ENCODE measurements at places on chromosomes 3 and 15. TPM values are rescaled to one million over a fixed set of nuclear protein-coding genes. Genes with fewer than 3 reads are reported as not detected.

DNA sequence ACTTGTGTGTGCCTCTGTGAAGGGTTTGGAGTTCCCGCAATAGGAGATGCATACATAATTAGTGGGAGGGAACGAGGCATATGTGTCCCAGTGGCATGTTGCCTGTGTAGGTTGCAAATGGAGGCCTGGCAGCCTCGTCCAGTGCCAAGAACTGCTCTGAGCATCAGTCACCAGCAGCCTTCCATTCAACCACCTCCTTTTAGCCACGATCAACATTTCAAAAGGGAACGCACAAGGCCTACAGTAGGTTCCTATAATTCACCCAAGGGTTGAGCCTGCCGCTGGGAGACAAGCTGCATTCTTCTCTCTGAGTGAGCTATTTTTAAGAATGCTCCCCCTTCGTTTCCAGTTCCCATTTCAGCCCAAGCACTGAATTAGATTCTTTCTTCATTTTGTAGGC lies 78.8 kb upstream of the CTNNB1 start:
- peaks cover 4% of the 10 kb centered on the region for H3K36me3 ChIP-seq
- no peak overlapping the region for H3K4me3 ChIP-seq
- peaks cover 31% of the 10 kb centered on the region for H3K4me1 ChIP-seq
- DNase-seq, result no peak
- no peaks in the 10 kb centered on the region for H3K27me3 ChIP-seq

DNA sequence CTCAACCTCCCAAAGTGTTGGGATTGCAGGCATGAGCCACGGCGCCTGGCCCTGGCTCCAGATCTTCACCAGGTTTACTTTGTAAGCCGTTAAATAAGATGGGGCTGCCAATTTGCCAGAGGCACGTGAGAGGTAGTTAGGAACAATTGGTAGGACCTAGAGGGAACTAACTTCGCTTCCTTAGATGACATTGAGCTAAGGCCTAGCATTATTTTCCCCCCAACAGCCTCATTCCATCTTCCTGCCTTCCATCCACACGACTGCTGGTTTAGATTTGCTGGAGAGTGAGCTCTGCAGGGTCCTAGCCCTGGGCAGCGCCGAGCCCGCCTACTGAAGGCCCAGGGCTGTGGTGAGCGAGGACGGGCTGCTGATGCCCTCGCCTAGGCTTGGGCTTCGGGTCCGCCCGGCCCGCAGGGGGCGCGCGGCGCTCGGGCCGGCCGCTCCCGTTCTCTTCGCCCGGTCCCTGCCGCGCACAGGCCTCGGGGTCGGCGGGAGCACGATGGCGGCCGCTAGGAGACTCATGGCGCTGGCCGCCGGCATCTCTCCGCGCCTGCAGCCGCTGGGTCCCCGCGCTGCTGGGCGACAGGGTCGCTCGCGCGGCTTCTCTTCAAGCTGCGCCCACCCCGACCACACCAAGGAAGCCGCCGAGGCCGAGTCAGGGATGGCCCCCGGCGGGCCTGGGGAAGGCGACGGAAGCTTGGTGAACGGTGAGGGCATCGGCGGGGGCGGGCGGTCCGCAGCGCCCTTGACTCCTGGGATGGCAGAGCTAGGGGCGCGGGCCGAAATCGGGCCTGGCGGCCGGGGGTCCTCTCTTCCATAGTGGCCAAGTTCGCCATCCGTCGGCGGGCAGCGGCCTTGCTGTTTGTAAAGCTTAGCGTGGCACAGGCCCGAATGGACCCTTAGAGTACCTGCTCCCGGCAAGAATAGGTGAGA lies 21.9 kb downstream of the DHX30 start:
- H3K27ac ChIP-seq, result peak overlapping the region; percentile 90
- peaks cover 35% of the 10 kb centered on the region for H3K4me1 ChIP-seq
- no peaks in the 10 kb centered on the region for H3K27me3 ChIP-seq
- peak overlapping the region; percentile 89 for H3K4me3 ChIP-seq
- peak; percentile 74 for DNase-seq

Gene TTLL13
- 0.87 TPM for total RNA-seq

DNA sequence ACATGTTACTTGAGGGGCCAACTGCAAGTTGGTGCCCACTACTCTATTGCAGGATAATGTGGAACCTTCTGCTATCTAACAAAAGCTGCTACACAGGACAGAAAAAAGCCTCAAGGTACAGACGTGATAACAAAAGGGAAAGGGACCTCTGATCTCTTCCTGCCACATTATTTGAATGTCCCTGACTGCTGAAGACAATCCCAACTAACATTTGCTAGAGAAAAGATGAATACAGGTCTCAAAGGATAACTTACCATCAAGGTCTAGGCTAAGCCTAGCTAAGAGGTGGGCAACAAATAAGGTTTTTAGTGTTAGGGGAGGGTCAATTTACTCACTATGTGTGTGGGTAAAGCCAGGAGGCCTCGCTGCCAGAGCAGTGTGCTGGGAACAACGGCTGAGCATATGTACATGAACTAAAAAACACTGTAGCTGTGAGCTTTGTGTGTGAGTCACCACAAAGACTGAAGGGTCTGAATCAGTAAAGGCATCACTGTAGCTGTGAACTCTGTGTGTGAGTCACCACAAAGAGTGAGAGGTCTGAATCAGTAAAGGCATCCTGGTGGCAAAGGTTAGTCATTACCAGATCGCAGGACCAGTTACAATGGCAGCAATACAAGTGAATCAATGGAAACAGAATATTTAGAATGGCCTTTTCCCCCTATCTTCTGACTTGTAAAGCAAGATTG lies 111.7 kb downstream of the LMLN start:
- H3K36me3 ChIP-seq, result no peaks in the 10 kb centered on the region
- H3K27me3 ChIP-seq, result peaks cover 27% of the 10 kb centered on the region
- DNase-seq, result peak; percentile 55
- peak overlapping the region; percentile 60 for H3K27ac ChIP-seq
- peaks cover 18% of the 10 kb centered on the region for H3K4me1 ChIP-seq

Gene C3orf22
- not detected for total RNA-seq

DNA sequence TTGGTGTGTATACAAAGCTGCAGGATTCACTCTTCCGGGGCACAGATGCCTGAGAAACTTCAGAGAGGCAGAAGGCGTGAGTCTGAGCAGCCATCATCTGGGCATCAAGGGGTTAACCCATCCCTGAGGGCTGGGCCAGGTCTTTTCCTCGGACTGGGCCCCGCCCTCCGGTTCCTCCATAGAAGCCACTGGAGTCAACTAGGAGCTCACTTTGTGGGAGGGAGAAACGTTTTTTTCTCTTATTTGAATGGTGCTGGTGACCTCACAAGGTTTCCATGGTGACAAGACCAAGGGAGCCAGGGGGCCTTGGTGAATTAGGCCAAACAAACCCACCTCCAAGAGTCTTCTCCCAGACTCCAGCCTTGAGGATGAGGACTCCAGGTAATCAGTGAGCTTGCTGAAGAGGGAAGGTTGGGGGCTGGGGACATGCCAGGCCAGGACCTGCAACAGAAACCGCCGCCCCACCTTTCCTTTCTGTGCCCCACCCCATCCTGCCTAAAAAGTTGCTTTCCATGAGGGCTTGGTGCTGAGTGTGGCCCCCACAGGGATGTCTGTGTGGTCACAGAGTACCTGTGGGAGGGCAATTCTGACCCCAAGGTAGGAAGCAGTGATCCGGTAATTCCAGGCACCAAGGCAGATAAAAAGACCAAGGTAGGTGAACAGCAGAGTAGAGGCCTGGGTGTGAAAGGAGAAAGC lies 14.8 kb upstream of the INSYN1 start:
- no peak overlapping the region for H3K27ac ChIP-seq
- no peak overlapping the region for H3K4me3 ChIP-seq
- H3K4me1 ChIP-seq, result no peaks in the 10 kb centered on the region
- no peak for DNase-seq
- H3K36me3 ChIP-seq, result no peaks in the 10 kb centered on the region

GRCh38 chr3:3627114-3627513 lies 172.1 kb upstream of the LRRN1 start:
- H3K36me3 ChIP-seq, result no peaks in the 10 kb centered on the region
- H3K4me1 ChIP-seq, result no peaks in the 10 kb centered on the region
- H3K4me3 ChIP-seq, result no peak overlapping the region
- H3K27ac ChIP-seq, result no peak overlapping the region

Gene IGDCC3
- not detected for total RNA-seq

Gene SLC51A
- total RNA-seq, result not detected

Gene ACOX2
- total RNA-seq, result not detected

Gene ASB14
- total RNA-seq, result not detected

Gene WDR93
- not detected for total RNA-seq

Gene LRRC3B
- not detected for total RNA-seq

- no peak overlapping the region for H3K27ac ChIP-seq
- H3K4me1 ChIP-seq, result no peaks in the 10 kb centered on the region
- no peak for DNase-seq
- H3K36me3 ChIP-seq, result peaks cover 16% of the 10 kb centered on the region
Observed at GRCh38 chr15:42329161-42329560, 30.1 kb upstream of the CAPN3 start.

DNA sequence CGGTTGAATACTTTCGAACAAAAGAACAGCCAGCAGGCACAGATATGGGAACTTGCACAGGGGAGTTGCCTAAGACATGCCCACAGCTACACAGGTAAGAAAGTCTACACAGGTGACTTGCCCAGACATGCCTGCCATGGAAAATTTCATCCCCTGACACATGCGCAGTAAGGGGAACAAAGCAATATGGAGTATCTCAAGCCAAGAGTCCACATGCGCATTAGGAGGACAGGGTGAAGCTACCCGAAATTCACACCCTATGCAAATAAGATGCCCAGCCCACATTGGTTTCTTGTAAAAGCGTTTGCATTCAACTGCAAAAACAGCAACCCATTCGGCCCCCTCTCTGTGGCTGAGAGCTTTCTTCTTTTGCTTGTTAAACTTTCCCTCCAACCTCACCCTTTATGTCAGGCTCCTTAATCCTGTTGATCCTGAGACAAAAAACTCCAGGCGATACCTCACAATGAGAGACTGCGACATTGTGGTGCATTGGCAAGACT lies 49.3 kb upstream of the TRPM1 start:
- H3K4me1 ChIP-seq, result peaks cover 5% of the 10 kb centered on the region
- H3K27me3 ChIP-seq, result no peaks in the 10 kb centered on the region
- no peaks in the 10 kb centered on the region for H3K36me3 ChIP-seq
- DNase-seq, result no peak
- no peak overlapping the region for H3K27ac ChIP-seq

Gene KBTBD13
- total RNA-seq, result not detected

DNA sequence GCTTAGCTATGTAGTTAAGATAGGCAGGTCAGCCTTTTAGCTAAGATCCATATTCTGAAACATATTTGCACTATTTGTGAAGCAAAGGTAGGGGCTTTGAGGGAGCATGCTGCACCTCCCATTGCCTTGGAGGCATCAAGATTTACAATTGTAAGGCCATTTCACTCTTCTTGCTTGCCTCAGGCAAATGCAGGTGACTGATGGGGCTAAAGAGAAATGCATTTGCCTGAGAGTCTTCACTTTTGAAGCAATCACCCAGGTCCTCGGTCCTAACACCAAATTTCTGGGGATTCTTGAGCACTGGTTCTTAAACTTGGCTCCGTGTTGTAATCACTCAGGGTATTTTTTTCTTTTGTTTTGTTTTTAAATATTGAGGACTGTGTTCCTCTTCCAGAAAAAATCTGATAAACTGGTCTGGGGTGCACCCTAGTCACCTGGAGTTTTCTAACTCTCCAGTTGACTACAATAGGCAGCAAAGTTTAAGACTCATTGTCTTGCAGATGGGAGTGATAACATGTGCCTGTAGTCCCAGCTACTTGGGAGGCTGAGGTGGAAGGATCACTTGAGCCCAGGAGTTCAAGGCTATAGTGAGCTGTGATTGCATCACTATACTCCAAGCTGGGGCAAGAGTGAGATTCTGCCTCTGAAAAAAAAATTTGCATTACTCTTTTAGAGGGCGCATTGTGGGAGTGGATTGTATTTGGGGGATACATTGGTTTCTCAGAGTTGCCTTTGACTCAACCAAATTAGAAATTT lies 68.1 kb downstream of the EOMES start:
- no peak for DNase-seq
- no peak overlapping the region for H3K4me3 ChIP-seq
- H3K27me3 ChIP-seq, result peaks cover 2% of the 10 kb centered on the region
- no peaks in the 10 kb centered on the region for H3K4me1 ChIP-seq
- H3K36me3 ChIP-seq, result no peaks in the 10 kb centered on the region

Gene P2RY14
- 0.27 TPM for total RNA-seq

DNA sequence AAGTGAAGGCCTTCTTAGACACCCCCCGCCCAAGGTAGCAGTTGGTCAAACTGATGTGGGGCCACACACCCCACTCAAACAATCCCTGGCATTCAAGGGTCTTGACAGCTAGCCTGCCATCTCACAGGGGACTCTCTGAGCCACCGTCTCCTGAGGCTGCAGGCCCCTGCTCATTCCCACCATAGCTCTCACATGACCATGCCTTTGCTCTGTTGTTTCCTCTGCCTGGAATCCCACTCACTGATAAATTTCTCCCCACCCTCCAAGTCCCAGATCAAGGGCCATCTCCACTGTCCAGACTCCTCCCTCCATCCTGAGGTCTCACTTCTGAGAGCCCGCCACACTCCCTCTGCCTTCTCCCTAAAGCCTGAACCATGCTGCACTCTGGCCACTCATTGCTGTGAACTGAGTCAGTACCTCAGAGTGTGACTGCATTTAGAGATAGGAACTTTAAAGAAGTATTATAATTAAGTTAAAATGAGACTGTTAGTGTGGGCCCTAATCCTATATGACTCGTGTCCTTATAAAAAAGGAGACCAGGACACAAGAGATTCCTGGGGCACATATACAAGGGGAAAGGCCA lies 10.0 kb downstream of the WNT7A start:
- H3K4me3 ChIP-seq, result no peak overlapping the region
- H3K36me3 ChIP-seq, result peaks cover 4% of the 10 kb centered on the region
- no peak for DNase-seq

- no peaks in the 10 kb centered on the region for H3K27me3 ChIP-seq
- no peaks in the 10 kb centered on the region for H3K36me3 ChIP-seq
- DNase-seq, result no peak
- no peaks in the 10 kb centered on the region for H3K4me1 ChIP-seq
- no peak overlapping the region for H3K27ac ChIP-seq
Observed at GRCh38 chr3:178583963-178584575, 47.8 kb downstream of the KCNMB2 start.

DNA sequence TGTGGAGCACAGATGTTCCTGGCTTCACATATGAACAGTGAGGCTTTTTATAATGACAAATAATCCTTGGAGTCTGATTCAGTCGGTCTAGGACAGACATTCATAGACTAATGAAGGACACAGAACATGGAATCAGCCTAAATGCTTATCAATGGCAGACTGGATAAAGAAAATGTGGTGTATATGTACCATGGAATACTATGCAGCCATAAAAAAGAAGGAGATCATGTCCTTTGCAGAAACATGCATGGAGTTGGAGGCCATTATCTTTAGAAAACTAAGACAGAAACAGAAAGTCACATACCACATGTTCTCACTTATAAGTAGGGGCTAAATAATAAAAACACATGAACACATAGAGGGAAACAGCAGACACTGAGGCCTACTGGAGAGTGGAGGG lies 19.9 kb upstream of the LPP start:
- no peak overlapping the region for H3K27ac ChIP-seq
- H3K27me3 ChIP-seq, result no peaks in the 10 kb centered on the region
- no peak overlapping the region for H3K4me3 ChIP-seq
- DNase-seq, result no peak
- no peaks in the 10 kb centered on the region for H3K36me3 ChIP-seq

Measured in activated CD4-positive, alpha-beta T cell treated with anti-CD3 and anti-CD28 coated beads, Interleukin-2, amount 10 ng/mL, durations not matched to agents 7 days and 5 days (primary cell).